T-helper 22 cell (primary cell): ENCODE measurements at places on chromosomes 16 and 17.

- no peak for DNase-seq
These were observed 296.2 kb downstream of the SEC14L1 start for GRCh38 chr17:77437017-77437416.

DNA sequence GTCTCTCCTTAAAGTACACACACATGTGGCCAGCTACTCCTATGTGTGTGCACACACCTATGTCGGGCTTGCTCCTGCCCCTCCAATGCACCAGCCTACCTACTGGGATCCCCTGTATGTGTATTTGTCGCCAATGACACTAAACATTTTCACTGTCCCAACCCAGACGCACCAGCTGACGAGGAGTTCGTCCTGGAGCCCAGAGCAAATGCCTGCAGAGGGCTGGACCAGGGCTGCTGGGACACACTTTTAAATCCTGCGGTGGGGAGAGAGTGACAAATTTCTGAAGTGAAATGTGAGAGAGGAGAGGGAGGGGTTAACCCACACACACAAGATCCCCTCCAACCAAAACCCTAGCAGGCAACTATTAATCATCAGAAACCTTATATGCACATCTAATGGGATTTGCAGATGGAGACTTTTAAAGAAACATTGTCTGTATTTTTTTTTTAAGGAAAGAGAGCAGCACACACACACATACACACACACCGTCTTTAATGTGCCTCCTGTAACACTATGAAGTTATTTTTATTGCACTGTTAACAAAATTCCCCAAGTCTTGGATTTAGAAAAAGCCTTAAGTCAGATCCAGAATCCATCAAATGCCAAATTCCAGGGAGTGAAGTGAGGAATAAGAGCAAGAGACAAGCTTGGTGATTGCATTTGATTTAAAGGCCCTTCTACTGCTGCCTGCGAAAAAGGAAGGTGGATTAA lies at the start of gene MEOX1:
Gene MEOX1 (minus strand): TSS at position 224 of the 714 bp plus-strand sequence. CDS start 388 bp downstream, outside the sequence.
- no peak for DNase-seq

DNA sequence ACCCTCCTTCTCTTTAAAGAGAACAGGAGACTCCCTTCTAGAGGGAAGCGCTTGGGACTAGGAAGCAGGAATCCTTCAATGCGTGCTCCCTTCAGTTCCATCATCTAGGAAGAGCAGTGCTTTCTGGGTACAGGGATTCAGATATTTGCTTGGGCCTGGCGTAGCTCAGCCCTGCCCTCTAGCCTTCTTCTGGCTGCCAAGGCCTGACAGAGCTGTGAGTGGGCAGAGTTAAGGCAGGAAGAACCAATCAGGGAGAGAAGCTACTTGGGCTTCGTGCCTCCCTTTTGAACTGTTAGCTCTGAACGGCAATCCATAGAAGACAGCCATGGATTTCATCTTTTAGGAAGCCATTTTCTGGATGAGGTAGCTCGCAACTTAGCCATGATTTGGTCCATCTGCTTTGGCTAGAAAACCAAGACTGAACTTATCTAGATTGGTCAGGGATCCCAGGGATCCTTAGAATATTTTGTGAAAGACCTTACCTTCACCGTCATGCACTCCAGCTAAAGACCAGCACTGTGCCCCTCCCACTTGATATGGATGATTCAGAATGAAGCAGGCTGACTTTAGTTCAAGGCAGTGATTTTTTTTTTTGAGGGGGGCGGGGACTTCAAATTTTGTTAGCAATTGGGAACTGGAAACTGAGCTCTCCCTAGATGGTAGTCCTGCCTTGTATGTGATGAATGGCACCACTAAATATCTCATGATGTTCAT lies 2.5 kb upstream of the CORO6 start:
- DNase-seq = no peak

- no peak for DNase-seq
These were observed 5.2 kb downstream of the TMC6 start for GRCh38 chr17:78123258-78123929.

- no peak for DNase-seq
These were observed 3.0 kb downstream of the ARHGDIA start for GRCh38 chr17:81867991-81868673.

GRCh38 chr17:35843698-35844097 lies 25.0 kb downstream of the HEATR9 start:
- no peak for DNase-seq

GRCh38 chr17:30153463-30153862 lies 36.8 kb downstream of the NSRP1 start:
- DNase-seq = no peak

DNA sequence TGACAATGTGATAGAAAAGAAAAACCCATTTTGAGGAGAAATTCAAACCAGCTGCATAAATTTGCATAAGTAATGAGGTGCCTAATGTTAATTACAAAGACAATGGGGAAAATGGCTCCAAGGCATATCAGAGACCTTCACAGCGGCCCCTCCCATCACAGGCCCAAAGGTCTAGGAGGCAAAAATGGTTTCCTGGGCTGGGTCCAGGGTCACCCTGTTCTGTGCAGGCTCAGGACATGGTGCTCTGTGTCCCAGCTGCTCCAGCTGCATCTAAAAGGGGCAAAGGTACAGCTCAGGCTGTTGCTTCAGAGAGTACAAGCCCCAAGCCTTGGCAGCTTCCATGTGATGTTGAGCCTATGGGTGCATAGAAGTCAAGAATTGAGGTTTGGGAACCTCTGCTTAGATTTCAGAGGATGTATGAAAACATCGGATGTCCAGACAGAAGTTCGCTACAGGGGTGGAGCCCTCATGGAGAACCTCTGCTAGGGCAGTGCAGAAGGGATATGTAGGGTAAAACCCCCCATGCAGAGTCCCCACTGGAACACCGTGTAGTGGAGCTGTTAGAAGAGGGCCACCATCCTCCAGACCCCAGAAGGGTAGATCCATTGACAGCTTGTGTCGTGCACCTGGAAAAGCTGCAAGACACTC lies 40.6 kb downstream of the IKZF3 start:
- DNase-seq = no peak

DNA sequence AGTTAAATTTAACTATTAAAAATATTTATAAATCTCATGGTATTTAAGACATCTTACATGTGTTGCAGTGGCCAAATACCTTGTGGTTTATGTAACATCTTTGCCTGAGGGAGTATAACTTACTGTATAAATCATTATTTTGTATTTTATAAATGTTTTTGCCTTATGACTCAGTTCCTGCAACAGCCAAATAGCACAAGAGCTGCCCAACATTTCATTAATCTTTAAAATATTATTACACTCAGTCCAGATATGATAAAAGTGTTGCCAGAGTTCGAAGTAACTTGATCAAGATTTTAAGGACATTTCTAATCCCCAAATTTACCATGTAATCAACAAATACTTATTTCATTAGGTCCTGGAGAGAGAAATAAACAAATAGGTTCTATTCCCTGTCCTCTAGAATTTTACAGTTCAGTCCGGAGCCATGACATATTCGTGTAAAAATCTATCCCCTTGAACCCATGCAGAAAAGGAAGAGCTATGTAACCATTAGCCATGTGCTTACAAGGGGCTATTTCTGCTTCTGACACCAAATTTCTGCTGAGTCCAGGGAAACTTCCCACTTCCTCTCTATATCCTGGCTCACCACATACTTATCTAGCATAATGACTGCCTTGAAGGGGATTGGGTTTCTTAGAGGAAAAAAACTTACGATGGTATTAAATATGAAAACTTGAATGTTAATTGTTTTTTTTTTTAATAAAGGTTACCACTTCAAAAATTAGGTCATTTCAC lies 44.0 kb downstream of the IRX6 start:
- DNase-seq = no peak

DNA sequence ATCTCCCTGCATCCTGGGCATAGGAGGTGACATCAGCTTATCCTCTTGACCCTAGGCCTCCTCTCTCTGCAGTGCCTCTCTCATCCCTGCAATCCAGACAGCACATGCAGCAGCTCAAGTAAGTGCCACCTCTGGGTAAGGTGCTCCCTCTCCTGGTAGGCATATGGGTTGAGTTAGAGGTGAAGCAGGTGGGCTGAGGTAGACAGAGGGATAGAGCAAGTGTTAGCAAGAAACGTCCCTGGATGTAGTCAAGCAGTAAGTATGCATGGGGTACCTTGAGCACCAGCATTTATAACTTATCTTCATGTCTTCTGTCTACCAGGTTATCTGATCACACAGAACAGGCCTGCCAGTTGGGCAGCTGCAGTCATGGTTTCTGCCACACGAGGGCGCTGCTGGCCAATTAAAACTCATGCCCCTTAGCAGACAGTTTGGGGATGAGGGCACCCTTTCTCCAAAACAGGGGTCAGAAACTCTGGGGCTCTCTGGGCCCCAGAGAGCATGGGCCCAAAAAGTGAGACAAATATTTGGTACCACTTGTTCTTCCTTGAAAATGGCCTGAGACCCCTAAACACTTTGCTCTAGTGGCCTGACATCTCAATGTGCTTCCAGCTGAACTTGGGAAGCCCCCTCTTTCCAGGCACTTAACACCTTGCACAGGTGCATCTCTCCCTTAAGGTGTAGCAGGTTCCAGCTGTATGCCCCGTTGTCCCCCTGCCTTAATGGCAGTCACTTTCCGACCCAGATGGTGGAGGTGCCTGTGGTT lies 59.8 kb downstream of the NEUROD2 start:
- peak; percentile 28 for DNase-seq

GRCh38 chr17:28468781-28469180 lies 4.7 kb upstream of the SLC13A2 start:
- no peak for DNase-seq

- no peak for DNase-seq
These were observed 216.2 kb downstream of the HS3ST3A1 start for GRCh38 chr17:13385481-13385911.

GRCh38 chr17:21678393-21679081 lies 13.8 kb upstream of the KCNJ18 start:
- no peak for DNase-seq
